NT2/D1 (cell line): ENCODE measurements at places on chromosomes 1 and 21.

- no peak for DNase-seq
Measured at GRCh38 chr1:30172299-30172694, 551.1 kb downstream of the MATN1 start.

DNA sequence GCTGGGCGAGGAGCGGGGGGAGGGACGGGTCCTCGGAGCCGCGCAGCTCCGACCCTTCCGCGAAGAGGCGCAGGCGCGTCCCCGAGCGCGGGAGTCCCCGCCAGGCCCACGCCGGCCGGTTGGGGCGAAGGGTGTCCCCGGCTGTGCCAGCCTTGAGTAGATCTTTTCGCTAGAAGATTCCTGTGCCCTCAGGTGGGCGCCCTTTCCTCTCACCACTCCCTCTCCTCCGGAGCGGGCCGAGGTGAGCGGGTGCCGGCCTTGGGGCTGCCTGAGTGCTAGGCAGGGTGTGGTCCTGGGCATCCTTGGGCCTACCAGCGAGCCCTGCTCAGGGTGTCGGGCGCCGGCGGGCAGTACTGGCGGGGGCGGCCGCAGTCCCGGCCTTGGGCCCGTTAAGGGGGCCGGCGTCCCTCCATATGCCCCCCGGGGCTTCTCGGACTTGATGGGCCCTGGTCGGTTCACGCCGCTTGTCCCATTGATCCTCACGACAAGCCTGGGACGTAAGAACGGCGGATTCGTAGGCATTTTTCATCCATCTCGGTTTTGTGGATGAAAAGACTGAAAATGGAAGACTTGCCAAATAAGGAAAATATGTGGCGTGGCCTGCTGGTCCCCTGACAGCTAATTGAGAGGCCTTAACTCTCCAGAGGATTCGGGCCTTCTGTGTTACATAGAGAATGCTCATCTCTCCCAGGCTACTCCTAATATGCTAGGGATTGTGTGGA, 712 bp downstream of the DEGS1 start:
- DNase-seq: no peak

GRCh38 chr1:98112626-98113025, 191.8 kb upstream of the DPYD start:
- no peak for DNase-seq

- no peak for DNase-seq
Measured at GRCh38 chr1:163706915-163707314, 385.2 kb downstream of the NUF2 start.

DNA sequence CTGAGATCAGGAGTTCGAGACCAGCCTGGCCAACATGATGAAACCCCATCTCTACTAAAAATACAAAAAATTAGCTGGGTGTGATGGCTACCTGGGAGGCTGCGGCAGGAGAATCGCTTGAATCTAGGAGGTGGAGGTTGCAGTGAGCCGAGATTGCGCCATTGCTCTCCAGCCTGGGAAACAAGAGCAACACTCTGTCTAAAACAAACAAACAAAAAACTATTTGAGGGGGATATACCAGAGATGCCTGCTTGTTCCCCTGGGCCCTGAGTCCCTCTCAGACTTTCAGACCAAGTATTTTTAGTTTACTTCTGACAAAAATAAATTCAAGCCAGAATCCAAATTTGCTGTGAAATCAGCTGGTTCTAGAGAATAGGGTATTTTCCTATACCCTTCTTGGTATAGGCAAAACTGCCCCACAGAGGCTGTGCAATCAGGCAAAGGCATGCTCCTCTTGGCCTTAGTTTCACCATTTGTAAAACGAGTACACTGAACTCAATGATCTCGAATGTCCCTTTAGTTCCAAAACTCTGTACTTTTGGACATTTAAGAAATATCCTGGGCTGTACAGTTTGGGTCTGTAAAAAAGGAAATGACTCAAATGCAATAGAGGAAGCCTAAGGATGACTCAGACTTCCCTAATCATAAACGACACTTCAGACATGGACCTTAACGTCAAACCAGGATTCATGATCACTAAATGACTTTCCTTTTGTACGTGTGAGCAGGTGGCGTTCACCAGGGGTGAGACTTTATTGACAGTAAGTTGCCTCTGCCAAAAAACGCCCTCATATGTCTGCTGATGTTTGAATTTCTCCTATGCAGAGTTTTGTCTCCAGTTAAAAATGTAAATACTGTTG, 16.1 kb downstream of the ENSA start:
- DNase-seq: no peak

DNA sequence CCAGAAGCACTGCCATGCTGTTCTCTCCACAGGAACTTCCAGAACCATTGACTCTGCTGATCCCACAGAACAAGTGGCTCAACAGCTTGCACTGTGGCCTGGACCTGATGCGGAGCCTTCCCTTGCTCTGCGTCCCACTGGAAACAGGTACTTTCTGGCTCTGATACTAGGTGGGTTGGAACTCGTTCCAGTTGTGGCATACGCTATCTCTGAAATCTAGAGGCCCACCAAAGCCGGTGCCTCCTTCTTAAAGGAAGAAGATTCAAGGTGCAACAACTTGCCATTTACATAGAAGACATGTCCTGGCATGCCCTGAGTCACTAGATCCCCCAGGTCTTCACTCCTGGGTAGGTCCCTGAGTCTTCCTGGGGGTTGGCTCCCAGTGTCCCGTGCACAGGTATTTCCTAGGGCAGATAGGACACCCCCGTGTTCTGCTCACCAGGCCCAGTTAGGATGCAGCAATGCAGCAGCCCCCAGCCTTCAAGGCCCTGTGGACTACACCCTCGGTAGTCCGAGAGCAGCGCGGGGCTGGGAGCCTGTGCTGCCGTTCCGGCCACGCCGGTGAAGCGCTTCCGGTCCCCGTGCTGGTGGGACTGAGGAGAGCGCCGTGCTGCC, 10.8 kb upstream of the PCBP3 start:
- DNase-seq: no peak

- DNase-seq: no peak
Measured at GRCh38 chr1:53781654-53782053, 42.7 kb upstream of the GLIS1 start.

DNA sequence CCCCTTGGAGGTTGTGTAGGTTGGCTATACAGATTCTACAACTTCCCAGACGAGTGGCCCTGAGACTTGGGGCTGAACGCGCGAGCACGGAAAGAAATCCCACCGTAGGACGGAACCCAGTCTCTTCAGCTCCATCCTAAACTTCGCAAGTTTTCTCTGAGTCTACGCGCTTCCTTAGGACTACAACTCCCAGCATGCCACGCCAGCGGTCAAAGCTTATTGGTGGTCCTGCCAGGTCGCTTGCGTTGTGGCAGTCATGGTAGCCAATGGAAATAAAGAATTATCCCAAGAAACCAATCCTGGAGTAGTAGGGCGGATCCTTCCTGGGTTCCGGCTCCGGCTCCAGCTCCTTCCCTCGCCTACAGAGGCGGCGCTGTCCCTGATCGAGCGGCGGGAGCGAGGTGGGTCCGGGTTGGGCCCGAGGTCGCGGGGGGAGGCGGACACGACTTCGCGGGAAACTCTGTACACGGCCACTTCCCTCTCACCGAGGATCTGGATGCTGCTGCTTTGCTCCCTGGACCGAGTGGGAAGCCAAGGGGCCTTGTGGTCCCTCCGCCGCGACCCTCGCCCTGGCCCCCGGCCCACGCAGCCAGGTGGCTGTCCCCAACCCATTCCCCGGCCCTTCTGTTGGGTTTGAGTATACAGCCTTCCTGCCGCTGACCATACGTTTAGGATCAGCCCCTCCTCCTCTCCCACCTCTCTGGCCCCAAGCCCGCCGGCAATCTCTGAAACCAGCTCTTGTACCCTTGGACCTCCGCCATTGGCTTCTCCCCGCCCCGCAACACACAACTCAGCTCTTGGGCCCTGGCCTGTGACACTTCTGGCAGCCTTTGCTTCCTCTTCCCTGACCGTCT, at the start of gene ZNF691:
TSS of gene ZNF691 (plus strand) at position 357 of the 854 bp plus-strand sequence. CDS start 3,046 bp downstream, outside the sequence.
- DNase-seq: peak; percentile 99

DNA sequence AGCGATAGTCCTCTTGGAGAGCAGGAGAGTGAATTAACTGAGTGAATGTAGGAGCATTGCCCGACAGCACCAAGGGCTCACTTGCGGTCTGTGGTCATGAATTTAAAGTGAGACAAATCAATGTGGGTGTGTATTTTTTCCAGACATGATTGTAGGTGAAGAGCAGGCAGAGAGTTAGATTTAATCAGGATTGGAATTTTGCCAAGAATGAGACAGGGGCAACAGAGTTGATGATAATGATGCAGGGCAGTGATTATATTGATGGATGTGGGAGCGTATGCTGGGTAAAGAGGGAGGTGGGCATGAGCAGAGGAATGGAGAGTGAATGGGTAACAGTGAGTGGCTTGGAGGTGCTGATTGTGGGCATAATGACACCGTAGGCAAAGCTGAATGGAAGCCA, 20.0 kb upstream of the SYT6 start:
- no peak for DNase-seq

GRCh38 chr1:219397511-219397910, 215.4 kb downstream of the ZC3H11B start:
- DNase-seq: no peak

DNA sequence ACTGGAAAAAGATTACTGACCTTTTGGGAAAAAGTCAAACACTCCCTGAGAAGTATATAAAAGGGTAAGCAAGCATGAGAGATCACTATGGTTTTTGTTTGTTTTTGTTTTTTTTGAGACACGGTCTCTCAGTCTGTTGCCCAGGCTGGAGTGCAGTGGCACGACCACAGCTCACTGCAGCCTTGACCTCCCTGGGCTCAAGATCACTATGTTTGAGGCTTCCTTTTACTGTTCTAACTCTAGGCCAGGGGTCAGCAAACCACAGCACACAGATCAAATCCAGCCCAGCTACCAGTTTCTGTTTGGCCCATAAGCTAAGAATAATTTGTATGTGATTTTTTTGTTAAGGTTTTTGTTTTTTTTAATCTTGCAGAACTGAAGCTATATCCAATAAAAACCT, 25.7 kb downstream of the PSMB4 start:
- no peak for DNase-seq

- peak; percentile 59 for DNase-seq
Measured at GRCh38 chr1:75630004-75630594, 19.2 kb upstream of the SLC44A5 start.

- DNase-seq: no peak
Measured at GRCh38 chr1:29648798-29649188, 412.5 kb downstream of the PTPRU start.

GRCh38 chr1:18396247-18396980, 84.3 kb upstream of the KLHDC7A start:
- no peak for DNase-seq

GRCh38 chr1:13576926-13577325, 6.7 kb upstream of the PDPN start:
- DNase-seq: no peak

- no peak for DNase-seq
Measured at GRCh38 chr1:18351735-18352134, 129.0 kb upstream of the KLHDC7A start.

DNA sequence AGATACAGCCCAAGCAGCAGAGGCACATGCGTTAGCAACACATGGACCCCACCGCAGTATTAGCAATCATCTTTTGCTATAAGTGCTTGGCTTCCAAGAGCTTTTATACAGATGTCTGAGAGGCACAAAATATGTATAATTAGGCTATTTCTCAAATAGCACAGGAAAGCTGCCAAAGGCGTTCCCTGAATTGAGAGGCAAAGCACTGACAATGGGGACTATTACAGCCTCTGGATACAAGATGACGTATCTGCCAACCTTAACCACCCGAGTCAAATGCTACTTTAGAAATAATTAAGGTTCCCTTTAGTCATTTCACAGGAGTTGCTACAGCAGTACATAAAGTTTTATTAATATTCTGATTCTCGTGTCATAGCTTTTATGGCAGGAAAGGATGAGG, 6.4 kb downstream of the STMN1 start:
- no peak for DNase-seq

- no peak for DNase-seq
Measured at GRCh38 chr21:44585892-44586291, 5.5 kb upstream of the KRTAP10-5 start.

GRCh38 chr1:81590171-81590570, 210.6 kb upstream of the ADGRL2 start:
- DNase-seq: no peak

DNA sequence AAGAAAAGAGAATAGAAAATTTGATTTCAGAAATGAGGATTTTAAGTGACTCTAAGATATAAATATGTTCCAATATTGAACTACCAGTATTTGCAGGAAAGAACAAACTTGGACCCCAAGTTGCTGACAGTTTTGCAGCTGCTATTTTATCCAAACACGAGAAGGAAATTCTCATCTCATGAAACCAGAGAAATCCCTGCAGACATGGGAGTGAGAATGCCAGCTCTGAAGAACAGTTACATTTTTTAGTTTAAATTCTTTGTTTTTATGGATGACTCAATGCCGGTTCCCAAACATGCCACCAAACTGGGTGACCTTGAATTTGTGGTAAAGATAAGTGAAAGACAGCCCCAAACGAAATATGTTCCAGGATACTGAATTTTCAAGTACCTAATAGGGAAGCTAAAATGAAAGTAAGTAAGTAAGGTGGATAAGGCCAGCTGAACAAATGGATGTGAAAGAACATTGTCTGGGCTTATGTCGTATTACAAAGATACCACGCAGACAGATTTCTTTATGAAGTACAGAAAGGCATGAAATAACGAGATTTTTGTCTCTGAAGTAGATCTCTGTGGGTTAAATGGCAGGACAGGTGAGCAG, 19.9 kb downstream of the TLR5 start:
- no peak for DNase-seq

DNA sequence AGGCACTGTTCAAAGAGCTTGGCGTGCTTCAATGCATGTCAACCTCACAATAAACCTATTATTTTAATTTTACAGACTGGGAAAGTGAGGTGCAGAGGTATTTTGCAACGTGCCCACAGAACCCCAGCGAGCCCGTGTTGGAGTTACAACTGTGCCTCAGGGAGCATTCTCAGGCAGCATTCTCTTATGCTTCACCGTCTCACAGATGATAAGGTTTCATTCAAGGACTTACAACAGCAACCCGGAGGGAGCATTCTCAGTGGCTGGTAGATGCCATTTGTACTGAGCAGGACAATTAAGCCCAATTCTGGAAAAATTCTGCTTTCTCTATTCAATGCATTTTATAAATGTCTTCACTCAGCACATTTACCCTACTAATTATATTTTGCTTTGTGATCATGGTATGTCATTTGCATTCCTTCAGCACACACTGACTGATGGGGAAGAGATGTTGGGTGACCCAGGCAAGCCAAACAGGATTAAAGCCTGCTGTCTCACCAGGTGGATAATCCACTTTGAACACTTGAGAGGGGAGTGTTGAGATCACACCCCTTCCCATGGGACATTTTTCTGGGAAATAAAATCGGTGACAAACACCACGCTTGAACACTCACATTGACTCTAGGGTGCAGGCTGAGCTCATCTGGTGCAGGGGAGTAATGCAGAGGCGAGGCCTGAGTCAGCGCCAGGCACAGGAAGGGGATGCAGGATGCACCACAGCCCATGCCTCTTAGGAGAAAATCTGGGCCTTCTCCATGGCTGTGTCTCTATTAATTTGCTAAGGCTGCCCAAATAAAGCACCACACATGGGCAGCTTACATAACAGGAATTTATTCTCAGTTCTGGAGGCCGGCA, 113.9 kb downstream of the CLIC6 start:
- no peak for DNase-seq

- DNase-seq: no peak
Measured at GRCh38 chr21:42443181-42443785, 39.6 kb downstream of the UBASH3A start.

GRCh38 chr1:186575348-186575747, 104.9 kb downstream of the PTGS2 start:
- no peak for DNase-seq

GRCh38 chr1:167706931-167707877, 14.6 kb upstream of the MPZL1 start:
- no peak for DNase-seq
